ENCODE measurements at places on chromosomes 1 and 21. TPM values are rescaled to one million over a fixed set of nuclear protein-coding genes. Genes with fewer than 3 reads are reported as not detected.

L1TD1 gene
- 0.09 TPM for total RNA-seq

DNA sequence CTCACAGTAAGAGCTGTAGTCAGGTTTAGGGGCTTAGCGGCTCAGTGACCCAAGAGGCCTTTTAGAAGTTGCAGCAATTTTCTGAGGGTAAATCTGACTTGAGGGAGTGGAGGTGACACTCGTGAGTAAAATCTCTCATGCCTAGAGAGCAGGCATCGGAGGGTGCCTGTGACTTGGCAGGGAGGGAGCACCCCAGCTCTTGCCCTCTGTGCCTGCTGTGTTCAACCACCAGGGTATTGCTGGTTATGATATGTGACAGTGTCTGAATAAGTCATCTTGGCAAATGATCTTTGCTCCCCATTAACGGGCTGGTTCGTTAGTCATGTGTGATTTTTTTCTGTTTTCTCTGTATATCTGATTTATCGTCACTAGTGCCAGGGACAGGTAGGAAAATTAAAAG lies 5.9 kb downstream of the MAN1C1 start:
- no peak for DNase-seq

PDC gene
- not detected for total RNA-seq

GRCh38 chr1:200429221-200429751 lies 19.4 kb upstream of the ZNF281 start:
- DNase-seq = no peak

DNA sequence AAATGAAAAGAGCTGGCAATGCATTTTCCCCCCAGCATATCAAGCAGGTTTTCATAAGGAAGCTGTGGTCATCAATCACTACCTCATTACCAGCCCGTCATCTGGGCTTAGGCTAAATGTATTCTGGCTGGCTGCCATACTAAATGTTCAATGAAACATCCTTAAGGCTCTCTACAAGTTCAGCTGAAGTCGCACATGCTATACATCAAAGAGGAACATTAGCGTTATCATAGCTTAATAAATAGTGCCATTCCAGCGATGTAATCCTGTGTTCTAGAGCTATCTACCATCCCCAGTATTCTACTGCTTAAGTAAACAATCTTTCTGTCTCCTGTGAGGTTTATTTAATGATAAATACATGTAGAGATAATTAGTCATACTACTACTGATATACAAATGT lies 288.8 kb downstream of the DPYD start:
- no peak for DNase-seq

DSCAM gene
- not detected for total RNA-seq

DNA sequence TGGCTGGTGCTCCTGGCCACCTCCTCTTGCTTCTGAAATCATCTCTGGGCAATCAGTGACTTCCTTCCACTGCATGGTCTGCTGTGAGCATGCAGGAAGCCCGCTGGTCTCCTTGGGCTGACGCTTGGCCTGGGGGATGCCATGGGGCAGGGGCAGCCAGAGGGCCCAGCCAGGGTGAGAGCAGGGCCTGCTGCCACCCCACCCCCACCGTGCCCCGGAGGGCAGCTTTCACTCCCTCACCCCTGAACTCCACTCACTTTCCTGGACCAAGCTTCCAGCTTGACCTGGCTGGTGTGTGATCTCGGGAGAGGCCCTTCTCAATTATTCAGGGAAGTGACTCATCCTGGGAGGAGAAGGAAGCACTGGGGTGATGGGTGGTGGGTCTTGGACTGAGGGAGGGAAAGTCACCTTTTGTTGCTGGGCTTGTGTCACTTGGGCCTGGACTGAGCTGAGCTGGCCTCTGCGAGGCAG lies 270.2 kb upstream of the CSF3R start:
- no peak for DNase-seq

DNA sequence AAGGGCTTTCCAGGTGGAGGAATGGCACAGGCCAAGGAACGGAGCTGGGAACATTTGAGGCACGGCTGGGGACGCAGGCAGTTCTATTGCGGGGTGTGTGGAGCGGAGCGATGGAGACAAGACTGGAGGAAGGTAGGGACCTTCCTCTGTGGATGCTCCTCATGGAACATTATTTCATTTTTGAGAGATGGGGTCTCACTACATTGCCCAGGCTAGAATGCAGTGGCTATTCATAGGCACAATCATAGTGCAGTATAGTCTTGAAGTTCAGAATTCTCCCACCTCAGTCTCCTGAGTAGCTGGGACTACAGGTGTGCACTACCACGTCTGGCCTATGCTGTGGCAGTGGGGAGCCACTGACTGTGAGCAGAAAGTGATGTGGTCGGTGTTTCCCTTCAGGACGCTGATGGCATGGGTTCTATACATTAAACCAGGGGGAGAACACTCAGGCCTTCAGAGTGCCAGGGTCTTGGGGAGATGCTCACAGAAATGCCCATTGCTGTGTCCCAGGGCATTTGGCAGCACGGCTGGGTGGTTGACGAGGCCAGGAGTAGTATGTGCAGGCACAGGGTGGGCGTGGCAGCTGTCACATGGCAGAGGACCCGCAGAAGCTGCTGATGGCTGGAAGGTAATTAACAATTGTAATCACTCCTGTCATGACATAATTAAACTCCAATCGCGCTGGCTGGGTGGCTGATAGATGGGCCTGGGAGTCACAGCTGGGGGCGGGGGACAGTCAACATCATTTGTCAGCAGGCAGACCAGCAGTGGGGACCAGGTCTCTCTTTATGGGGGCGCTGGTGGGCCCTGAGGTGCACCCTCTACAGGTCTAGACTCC lies 40.8 kb upstream of the ACOT11 start:
- DNase-seq = no peak

LAMB3 gene
- 0.35 TPM for total RNA-seq

SLAMF1 gene
- 91.7 TPM for total RNA-seq

FAM72D gene
- total RNA-seq = 0.17 TPM

FCER1G gene
- total RNA-seq = 0.60 TPM

CYP4A22 gene
- not detected for total RNA-seq

GRCh38 chr1:22704440-22705067 lies 6.1 kb upstream of the EPHB2 start:
- peak; percentile 30 for DNase-seq

SPRR2G gene
- total RNA-seq = not detected

- DNase-seq = no peak
Observed at GRCh38 chr1:65206836-65207235, 58.8 kb downstream of the AK4 start.

DNA sequence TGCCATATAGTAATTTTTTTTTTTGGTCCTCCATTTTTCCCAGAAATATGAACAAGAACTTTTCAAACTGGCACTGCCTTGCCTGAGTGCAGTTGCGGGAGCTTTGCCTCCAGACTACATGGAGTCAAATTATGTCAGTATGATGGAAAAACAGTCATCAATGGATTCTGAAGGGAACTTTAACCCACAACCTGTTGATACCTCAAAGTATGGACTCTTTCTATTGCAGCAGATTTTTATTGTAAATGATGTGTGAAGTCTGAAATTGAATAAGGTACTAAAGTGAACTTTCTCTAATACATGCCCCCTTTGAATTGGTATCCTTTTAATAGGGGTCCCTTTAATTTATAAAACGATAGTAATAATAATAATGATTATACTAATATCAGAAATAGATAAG lies 234.9 kb downstream of the ZP4 start:
- DNase-seq = no peak

DNA sequence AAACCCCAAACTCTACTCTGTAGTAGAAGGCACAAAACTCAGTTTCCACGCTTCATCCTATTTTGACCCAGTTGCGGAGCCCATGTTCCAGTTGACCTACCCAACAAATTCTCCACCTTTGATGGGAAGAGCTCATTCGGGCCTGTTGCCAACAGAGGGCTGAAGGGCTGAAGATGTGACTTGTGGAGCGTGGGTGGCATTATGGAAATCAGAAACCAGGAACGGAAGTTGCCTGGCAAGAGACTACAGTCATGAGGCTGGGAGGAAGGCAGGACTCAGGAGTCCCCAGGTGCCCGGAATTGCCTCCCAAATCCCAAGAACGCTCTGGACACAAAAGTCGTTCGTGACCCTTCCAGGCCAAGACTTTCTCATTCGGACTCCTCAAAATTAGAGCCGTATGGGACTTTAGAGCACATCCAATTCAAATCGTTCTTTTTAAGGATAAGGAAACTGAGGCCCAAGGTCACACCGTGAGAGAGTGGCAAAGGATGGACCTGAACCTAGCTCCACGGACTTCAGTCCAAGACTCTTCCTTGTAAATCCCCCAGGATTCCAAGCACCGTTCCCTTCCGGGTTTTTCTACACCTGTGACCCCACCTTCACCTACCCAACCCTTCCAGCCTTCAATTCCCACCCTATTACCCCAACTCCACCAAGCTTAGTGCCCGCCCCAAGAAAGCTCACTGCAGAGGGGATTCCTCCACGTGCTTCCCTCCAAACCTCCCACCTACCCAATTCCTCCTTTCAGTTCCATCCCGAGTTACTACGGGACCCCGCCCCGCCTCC lies 739 bp downstream of the SMG5 start:
- DNase-seq = no peak

DNA sequence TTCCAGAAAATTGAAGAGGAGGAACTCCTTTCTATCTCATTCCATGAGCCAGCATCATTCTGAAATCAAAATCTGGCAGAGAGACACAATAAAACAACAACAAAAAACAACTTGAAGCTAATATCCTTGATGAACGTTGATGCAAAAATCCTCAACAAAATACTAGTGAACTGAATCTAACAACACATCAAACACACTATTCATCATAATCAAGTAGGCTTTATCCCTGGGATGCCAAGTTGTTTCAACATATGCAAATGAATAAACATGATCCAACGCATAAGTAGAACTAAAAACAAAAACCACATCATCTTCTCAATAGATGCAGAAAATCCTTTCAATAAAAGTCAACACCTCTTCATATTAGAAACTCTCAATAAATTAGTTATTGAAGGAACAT lies 335.3 kb upstream of the BRINP3 start:
- no peak for DNase-seq

- no peak for DNase-seq
Observed at GRCh38 chr1:156549390-156549789, 23.0 kb downstream of the IQGAP3 start.

HIVEP3 gene
- total RNA-seq = 12.6 TPM

GRCh38 chr1:209810783-209811182 lies 4.8 kb upstream of the IRF6 start:
- no peak for DNase-seq

GRCh38 chr1:245842106-245842505 lies 665.0 kb downstream of the SMYD3 start:
- DNase-seq = no peak

IL19 gene
- total RNA-seq = not detected

DNA sequence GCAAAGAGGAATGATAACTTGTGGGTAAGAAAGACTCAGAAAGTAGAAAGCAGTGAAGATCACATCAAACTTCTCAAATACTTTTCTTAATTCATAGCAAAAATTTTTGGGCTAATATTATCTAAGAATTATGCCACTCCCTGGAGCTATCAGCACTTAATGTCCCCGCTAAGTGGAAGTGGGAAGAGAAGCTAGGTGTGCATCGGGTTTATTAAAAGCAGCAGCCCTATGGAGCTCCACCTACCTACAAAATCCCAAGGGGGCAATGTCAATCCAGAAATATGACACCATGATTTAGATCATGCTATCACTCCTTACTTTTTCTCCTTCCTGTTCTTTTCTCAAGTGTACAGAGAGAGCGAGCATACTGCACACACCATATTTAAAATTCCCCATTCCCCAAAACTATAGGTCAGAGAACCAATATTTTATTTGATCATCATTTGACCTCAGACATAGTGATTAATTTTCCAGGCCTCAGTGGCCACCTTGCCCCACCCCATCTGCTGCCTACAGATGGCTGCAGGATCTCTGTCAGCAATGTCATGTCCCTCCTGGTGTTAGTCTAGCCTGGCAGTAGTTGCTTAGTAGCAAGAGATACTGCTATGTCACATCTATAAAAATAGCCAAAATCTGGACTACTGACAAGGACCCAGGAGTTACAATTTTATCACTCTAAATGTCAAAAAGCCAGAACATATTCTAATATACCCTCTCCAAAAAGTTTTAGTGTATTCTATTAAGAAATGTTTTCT lies 66.6 kb downstream of the MAP3K21 start:
- DNase-seq = no peak

- no peak for DNase-seq
Observed at GRCh38 chr1:243726806-243727502, 123.1 kb downstream of the AKT3 start.

GRCh38 chr1:233112186-233113008 lies 162.0 kb downstream of the NTPCR start:
- no peak for DNase-seq

DNA sequence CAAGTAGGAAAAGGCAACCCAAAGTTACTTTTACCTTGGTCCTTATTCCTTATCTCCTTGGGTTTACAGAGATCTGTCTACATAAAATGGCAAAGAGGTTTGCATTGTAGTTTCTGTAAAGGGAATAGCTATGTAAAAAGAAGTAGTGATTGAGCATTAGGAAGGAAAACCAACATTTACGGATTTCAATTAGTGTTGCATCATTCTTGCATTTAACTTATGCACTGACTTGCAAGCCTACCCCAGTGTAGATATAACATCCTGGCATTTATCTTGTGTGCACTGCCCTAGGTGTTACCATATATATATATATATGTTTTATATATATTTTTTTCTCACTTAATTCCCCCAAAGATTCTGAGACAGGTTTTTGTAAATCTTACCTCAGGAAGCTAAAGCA lies 3.7 kb upstream of the LEPR start:
- DNase-seq = no peak

- DNase-seq = no peak
Observed at GRCh38 chr1:220235462-220235861, 36.8 kb downstream of the RAB3GAP2 start.

TBX15 gene
- 0.09 TPM for total RNA-seq

- DNase-seq = no peak
Observed at GRCh38 chr1:165678509-165678908, 19.9 kb downstream of the ALDH9A1 start.

GRCh38 chr1:89190017-89190416 lies 8.7 kb downstream of the GBP4 start:
- no peak for DNase-seq

DNA sequence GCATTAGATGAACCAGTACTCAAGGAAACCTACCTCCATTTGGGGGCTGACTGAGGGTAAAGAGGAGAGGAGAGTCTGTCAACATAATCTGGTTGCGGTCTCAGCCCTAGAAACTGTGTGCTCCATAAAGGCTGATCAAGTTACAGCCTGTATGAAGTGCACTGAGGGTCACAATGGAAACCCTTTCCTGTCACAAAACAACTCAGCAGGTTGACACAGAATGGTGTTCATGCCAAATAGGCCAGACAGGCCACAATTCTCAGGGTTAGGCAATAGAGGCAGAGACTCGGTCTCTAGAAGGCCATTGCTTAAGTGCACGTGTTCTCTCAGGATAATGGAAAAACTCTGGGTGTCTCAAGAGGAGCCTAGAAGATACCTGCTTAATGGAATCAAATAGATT lies 4.1 kb upstream of the ANKRD35 start:
- no peak for DNase-seq

NHLH1 gene
- total RNA-seq = 0.46 TPM

DNA sequence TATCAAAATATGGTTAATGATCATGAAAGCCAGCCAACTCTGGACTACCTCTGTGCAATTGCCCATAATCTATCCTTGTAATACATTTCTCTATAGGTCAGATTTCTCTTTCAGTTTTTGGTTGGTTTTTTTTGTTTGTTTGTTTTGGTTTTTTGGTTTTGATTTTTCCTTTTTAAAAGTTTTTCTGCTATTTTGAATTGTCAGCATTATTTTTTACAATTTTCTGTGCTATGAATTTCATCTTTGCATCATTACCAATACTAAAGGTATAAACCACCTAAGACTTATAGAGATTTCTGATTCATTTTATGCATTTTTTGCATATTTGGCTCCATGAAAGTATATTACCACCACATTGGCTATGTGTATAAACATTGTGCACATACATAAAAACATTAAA lies 799.6 kb downstream of the ADGRL2 start:
- DNase-seq = no peak

OR2T34 gene
- 0.80 TPM for total RNA-seq

GRCh38 chr1:54384471-54384870 lies 21.7 kb downstream of the SSBP3 start:
- no peak for DNase-seq

All from activated B cell treated with CpG ODN at 0.5 μM for 24 hours (primary cell).